ENCODE measurements at places on chromosomes 5 and 9.

DNA sequence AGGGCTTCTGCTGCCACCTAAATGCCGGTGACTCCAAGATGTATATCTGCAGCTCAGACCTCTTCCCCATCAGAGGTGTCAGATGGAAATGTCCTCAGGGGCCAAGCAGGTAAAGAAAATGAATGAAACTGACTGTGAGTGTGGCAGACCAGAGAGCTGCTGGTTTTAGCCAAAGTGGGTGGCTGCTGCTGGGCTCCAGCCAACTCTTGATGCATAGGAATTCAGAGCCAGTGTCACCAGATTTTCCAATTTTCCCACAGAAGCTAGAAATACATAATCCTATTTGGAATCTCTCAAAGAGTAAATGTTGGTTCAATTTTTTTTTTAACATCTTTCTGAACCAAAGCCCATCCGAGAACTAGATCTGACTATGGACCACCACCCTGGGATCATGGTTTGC lies 161.2 kb upstream of the SPRY4 start:
- DNase-seq, result no peak

GRCh38 chr9:89441655-89441970 lies 56.3 kb downstream of the SEMA4D start:
- DNase-seq, result no peak

DNA sequence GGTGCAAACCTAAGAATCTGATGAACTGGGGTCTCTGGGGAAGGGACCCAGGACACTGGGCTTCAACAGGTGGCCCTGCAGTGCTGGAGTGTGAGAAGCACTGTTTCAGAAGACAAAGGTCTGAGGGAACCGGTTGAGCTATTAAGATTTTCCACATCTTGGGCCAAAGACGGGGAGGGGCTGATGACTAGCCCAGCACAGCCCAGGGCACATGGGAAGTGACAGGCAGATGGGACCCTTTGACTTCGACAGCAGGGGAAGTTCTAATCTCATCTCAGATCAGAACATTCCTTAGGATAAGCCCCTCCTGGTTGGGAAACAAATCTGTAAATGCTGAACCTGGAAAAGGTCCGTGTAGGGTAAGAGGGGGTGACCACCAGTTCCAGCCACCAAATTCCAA lies 67.4 kb downstream of the RAPGEF1 start:
- no peak for DNase-seq

DNA sequence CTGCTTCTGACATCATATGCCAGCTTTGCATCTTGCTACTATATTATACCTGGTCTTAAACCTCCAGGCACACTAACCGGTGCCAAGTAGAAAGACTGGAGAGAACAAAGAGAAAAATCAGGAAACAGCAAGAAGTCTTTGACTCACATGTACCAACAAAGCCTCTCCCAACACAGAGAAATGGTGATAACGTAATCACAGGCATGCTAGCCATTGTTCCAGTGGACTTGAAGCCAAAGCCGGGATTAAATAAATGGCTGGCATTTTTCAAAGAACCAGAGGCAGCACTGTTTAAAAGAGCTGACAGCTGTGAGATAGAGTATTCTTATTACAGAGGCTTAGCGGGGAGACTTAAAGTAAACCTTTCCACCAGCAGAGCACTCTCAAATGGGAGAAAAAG lies 148.4 kb upstream of the NFIL3 start:
- no peak for DNase-seq

- peak; percentile 54 for DNase-seq
Measured at GRCh38 chr9:123470121-123470782, 114.3 kb downstream of the CRB2 start.

- DNase-seq, result no peak
Measured at GRCh38 chr9:95286151-95286550, 31.4 kb downstream of the FANCC start.

GRCh38 chr5:172339264-172340180 lies 56.0 kb upstream of the UBTD2 start:
- no peak for DNase-seq

DNA sequence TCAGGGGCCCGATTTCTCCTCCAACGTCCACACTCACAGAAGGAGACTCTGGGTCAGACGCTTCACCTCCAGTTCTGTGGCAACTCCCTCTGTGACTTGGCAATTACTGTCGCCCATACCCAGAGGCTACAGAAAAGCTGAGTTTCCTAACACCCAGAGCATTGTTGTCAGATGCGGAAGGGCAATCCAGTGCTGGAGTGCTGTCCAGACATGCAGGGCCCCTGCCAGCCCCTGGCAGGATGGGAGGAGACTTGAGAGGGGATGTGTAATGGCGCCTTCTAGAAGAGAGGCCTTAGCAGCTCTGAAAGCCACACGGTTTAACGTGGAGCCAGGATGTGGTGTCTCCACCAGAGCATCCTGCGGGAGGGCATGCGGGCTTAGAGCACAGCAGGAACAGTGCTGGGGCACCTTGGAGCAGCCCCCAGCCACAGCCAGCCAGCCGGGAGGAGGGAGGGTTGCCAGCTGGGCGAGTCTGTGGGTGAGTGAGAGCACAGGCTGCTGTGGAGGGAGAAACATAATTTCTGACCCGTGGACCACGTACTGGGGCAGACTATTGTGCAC lies 139.4 kb upstream of the IRX1 start:
- DNase-seq, result no peak

DNA sequence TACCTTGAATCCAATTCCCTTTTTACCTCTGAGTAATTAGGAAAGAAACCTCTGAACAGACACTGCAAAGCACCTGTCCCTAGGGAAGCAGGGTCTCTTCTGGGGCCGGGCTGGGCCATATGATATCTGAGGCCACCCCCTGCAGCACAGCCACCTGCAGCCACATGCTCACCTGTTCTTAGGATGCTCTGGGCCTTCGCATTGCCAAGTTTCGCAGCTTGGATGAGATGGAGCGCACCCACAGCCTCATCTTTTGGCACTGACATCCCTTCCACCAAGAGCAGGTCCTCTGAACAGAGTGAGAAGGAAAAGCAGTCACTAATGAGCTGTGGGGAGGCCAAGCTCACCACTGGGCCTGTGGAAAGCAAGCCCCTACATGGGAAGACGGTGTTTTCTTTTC lies 27.3 kb downstream of the CLTA start:
- DNase-seq, result no peak

DNA sequence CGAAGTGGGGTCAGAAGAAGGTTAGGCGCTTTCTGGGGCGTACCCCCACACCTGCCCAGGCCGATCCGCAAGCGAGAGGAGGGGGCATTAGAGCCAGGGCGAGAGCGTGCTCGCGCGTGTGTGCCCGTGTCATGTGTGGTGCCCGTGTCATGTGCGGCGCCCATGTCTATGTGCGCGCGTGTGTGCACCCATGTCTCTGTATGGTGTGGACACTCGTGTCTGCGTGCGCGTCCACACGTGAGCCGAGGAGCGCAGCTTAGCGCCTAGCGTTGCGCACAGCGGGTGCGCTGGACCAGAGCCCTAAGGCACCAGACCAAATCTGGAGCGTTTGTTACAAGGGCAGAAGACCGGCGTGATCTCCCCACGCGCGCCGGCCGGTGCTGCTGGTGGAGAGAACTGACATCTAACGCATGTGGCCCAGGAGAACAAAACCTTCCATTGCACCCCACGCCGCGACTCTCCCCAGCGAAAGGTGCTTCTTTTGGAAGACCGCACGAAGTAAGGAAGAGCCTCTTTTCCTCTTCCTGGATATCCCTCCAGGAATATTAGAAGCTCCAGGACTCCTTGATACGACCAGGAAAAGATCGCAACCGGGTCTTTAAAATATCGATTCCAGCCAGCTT lies 644 bp downstream of the NIM1K start:
- peak; percentile 28 for DNase-seq

DNA sequence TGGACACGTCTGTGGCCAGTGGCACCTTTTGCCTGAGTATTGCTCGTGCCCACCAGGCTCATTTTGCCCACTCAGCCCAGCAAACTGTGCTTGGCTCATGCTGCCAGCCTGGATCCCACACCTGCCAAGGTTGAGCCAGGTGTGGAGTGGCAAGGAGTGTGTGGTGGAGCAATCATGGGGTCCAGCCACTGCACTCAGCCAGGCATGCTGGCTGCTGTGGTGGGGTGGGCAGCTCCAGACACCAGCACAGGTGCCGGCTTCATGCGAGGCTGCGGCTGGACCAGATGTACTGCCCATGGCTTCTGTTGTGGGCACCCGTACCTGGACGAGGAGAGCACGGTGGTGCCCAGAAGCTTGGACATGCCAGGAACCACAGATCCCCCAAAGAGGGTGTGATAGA lies 364.1 kb downstream of the TMEM38B start:
- no peak for DNase-seq

GRCh38 chr5:82396871-82397514 lies 118.8 kb upstream of the RPS23 start:
- no peak for DNase-seq

- no peak for DNase-seq
Measured at GRCh38 chr9:14868772-14869583, 41.2 kb downstream of the FREM1 start.

GRCh38 chr9:76883341-76883855 lies 22.5 kb downstream of the PRUNE2 start:
- DNase-seq, result no peak

- no peak for DNase-seq
Measured at GRCh38 chr9:113712053-113712452, 164.1 kb upstream of the ZNF618 start.

DNA sequence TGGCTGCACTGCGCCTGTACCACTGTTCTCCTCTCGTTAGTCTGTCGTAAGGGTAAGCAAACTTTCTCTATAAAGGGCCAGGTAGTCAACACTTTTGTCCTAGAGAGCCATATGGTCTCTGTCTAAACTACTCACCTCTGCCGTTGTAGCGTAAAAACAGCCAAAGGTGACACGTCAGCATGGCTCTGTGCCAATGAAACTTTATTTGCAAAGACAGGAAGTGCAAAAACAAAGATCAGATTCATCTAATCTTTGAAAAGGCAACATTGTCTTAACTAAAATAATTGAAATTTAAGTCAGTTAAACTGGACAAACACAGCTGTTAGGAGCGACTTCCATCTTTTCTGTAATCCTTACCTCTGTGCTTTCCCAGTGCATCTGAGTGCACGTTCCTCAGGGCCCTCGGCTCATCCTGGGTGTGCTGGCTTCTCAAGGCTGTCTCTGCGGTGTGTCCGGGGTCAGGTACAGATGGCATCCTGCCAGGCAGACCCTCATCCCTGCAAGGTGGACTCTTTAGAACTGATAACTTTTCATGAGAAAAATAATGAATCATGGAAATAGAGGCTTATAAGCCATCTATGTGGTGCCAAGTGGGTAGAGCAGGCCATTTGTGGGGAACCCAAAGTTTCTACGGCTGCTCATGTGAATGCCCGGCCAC lies 35.2 kb upstream of the IRX4 start:
- DNase-seq, result no peak

Data from KBM-7 (cell line).